ENCODE measurements at places on chromosomes 3 and 15.

GRCh38 chr3:102106416-102107097 is 257.2 kb downstream of the NFKBIZ start:
- no peak for DNase-seq

- no peak for DNase-seq
These were observed 99.5 kb downstream of the APBA2 start for GRCh38 chr15:28985316-28985645.

DNA sequence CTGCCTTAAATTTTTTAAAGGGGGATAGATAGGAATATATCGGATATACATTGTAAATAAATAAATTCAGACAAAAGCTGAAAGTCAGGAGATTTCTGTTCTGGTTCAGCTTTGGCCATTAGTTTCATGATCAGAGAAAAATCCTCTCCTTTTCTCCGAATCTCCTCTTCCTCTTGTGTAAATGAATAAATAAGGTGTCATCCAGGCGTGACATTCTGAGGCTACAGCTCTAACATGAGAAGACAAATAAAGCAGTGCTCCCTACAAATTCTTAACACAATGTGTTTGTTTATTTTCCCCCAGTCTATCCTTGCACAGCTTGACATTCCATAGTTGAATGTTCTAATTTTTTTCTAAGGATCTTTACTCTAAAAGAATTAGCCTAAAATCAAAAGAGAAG is 9.4 kb upstream of the MB21D2 start:
- no peak for DNase-seq

DNA sequence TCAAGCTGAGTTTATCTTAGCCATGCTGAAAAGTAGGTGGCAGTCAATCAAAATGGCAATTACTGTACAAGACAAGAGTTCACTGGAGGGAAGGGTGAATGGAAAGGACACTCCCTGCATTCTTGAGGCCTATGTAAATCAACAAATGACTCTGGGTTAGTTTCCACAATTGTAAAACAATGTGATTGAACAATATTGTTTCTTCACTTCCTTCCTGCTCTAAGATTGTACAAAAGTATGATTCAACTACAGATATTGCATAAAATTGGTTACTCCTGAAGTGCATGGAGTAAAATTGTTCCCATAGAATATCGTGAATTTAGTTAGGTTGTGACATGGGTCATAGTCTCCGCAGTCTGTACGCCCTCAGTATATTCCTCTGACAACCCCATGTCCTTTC is 277.6 kb downstream of the LPP start:
- DNase-seq: no peak

GRCh38 chr3:111590143-111590491 is 5.0 kb downstream of the ZBED2 start:
- DNase-seq: no peak

DNA sequence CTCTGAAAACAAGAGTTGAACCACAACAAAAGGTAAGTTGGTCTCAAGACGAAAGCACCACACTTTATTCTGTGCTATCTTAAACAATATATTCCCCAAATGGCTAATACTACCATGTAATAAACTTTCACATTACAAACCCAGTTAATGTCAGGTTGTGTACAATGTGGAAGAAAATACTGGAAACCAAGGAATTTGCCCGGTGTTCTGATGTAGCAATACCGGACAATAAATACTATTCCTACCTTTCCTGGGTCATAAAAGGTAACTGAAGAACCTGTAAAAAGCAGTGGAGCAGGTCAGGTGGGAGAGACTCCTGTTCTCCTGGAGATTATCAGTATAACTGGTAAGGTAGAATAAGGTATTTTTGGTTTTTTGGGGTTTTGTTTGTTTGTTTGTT is 3.9 kb downstream of the CFAP44 start:
- DNase-seq: no peak

GRCh38 chr3:4687167-4687566 is 194.0 kb downstream of the ITPR1 start:
- DNase-seq: no peak

DNA sequence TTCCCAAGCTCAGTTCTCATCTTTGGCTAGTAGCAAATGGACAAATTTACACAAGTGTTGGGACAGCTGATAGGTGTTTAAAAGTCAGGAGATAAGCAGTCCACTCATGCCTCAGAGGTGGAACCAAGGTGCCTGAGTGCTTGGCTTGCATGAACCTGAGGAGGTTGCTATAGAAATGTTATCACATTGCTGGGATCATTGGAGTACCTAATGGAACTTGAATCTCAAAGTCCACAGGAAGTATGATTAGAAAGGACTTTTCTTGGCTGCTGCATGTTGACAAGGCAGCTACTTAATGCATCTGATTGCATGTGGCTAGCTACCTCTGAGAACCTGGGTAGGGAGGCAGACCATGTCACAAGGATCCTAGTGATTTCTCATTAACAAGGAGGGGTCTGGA is 39.5 kb upstream of the C3orf80 start:
- no peak for DNase-seq

GRCh38 chr3:147937341-147937740 is 528.2 kb downstream of the ZIC1 start:
- no peak for DNase-seq

- no peak for DNase-seq
These were observed 183.2 kb upstream of the STAC start for GRCh38 chr3:36197151-36197550.

DNA sequence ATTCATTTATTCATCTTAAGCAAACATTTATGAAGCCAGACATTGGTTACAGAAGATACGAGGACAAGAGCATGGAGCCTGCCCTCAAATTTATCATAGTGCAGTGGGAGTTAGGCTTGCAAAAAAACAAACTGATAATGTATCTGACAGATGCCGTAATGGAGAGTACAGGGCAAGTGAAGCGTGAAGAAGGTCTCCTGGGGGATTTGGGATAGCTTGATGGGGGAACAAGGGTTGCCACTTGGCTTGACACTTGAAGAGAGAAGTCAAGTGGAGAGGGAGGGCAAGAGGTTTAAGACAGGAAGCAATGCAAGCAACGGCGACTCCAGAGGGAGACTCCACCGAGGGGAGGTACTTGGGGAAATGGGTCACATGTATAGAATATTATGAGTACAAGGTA is 129.3 kb downstream of the SSR3 start:
- no peak for DNase-seq

GRCh38 chr3:8840556-8840955 is 71.1 kb upstream of the OXTR start:
- no peak for DNase-seq

- DNase-seq: no peak
These were observed 129.1 kb downstream of the TPRA1 start for GRCh38 chr3:127461286-127461910.

- peak; percentile 6 for DNase-seq
These were observed 1.4 kb downstream of the FYTTD1 start for GRCh38 chr3:197750858-197751737.

- peak; percentile 14 for DNase-seq
These were observed 8.2 kb upstream of the ZNF589 start for GRCh38 chr3:48232734-48233133.

Measured in caudate nucleus (tissue), 63 donors.